ENCODE measurements at places on chromosomes 3 and 15. TPM values are rescaled to one million over a fixed set of nuclear protein-coding genes. Genes with fewer than 3 reads are reported as not detected.

The GASK1A gene
- 6.1 TPM for polyA plus RNA-seq

DNA sequence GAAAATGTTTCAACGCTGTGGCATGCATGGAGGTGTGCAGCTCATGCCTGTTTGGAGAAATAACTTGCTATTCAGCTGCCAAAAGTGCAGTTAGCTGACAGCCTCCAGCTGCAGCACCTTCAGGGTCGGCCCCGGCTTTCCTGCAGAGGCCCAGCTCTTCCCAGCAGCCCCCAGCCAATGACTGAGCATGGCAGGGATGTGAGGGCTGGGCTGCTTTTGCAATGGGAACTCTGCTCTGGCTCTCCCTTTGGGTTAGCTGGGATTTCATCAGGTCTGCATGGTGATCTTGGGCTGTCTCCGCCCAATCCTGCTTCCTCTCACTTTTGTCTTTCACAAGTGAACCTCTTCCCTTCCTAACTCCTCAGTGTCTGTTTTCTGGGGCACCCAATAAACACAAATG is 396.6 kb downstream of the EPHB1 start:
- DNase-seq = no peak

DNA sequence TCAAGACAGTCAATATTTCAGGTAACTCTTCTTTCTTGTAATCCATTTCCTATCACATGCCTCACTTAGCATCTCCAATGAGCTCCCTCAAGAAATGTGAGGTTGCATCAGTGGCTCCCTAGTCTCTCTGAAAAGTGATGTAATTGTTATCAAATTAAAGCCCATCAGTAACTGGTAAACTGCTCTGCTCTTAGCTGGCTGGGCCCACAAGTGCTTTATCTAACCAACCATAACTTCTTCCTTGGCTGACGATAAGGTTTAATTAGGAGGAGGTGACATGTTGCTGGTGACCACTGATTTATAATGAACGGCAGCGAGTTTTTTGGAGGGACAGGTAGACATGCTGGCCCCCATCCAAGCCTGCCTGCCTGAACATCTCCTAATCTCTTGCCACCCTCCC is 79.6 kb downstream of the RTP4 start:
- DNase-seq = no peak

DNA sequence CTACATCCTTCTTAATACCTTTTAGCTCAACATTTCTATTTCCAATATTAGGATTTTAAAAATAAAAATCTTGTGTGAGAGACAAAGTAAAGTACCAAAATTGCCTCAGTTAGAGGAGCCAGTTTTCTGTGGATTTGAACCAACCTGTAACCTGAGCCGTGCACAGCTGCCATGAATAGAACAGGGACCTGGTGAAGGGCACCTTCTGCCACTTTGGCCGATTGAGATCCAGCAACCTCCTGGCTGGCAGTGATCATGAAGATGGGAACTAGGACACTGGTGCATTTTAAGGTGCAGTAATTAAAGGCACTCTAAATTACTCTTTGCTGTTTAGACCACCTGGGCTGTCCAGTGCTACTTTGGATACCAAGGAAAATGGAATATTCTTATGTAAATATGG is 34.3 kb upstream of the TRAK1 start:
- DNase-seq = no peak

The AHSG gene
- 0.62 TPM for polyA plus RNA-seq

- no peak for DNase-seq
Measured at GRCh38 chr15:31828594-31828993, 201.7 kb upstream of the CHRNA7 start.

All from left kidney (tissue), 8 donors.